ENCODE measurements at places on chromosomes 4 and X. TPM values are rescaled to one million over a fixed set of nuclear protein-coding genes. Genes with fewer than 3 reads are reported as not detected.

GRCh38 chr4:12852338-12853307 lies 631.5 kb downstream of the RAB28 start:
- peak; percentile 67 for ATAC-seq

DNA sequence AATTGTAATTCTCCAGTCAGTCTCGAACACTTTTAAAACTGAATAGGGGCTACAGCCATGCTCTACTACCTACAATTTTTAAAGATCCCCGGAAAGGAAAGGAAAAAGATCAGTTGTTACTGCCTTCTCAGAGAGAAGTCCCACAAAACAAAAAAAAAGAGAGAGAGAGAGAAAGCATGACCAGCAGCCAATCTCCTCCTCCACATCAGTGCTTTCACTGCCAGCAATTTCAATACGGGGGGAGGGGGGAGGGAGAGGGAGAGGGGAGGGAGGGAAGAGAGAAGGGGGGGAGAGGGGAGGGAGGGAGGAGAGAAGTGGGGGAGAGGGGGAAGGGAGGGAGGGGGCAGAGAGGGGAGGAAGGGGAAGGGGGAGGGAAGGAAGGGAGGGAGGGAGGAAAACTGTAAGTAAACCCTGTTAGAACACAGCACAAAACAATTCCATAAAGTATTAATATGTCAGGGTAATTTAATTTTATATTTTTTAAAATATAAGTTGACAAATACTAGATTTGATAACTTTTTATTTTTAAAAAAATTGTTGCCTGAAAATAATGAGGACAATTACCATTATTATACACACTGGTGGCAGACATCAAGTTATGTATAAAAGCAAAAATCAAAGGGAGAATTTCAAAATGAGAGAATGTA lies 108.0 kb downstream of the LRBA start:
- no peak for ATAC-seq

- peak; percentile 76 for ATAC-seq
Measured at GRCh38 chr4:1512738-1513660, 106.8 kb upstream of the NKX1-1 start.

- ATAC-seq = no peak
Measured at GRCh38 chr4:6172093-6172926, 28.0 kb downstream of the JAKMIP1 start.

WNK3 gene
- 0.40 TPM for total RNA-seq

SLC30A9 gene
- total RNA-seq = 42.2 TPM

PNMA5 gene
- total RNA-seq = not detected
